ENCODE measurements at places on chromosomes 2 and 18.

GRCh38 chr18:46429649-46430224 is 227.3 kb downstream of the LOXHD1 start:
- DNase-seq: no peak

DNA sequence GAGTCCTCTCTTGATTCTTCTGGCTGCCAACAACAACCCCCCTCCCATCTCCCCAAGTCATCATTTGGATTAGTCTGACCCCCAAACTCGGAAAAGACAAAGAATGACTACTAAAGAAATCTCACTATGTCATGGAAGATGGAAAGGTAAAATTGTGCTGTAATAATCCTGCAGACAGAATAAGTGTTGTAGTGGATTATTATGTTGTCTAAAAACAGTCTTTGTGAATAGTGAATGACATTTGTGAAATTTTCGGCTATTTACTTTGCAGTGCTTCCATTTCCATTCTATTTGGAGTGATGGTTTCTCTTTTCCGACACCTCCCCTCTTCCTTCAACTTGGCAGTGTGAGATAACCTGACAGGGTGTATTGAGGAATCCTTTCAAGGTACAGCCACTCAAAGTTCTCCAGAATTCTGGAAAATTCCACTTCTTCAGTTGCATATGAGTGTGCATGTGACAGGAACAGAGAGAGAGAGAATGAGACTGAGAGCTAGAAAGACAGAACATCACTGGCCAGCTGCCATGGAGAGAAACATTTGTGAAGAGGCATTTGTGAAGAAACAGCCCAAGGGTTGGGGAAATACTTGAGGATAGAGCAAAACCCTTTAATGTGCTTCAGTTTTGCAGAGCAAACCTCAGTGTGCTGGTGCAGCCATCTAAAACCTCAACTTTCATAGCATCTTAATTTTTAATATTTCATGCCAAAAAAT is 141.9 kb upstream of the DLX2 start:
- no peak for DNase-seq

DNA sequence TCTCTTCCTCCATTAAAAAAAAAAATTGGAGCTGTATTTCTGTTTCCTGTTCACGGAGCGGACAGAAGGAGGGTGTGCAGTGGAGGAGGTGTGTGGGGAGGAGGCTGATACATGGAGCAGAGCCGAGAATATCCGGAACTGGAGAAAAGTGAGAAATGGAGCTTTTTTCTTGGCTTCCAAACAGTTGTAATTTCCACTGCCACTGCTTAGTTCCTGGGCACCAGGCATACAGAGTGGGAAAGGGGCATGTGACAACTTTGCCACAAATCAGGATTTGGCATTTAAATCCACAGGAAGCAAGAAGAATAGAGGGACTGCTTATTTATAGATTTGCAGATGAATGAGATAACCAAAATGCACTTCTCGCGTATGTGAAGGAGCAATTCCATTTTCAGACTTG is 71.2 kb downstream of the BCL11A start:
- DNase-seq: no peak

DNA sequence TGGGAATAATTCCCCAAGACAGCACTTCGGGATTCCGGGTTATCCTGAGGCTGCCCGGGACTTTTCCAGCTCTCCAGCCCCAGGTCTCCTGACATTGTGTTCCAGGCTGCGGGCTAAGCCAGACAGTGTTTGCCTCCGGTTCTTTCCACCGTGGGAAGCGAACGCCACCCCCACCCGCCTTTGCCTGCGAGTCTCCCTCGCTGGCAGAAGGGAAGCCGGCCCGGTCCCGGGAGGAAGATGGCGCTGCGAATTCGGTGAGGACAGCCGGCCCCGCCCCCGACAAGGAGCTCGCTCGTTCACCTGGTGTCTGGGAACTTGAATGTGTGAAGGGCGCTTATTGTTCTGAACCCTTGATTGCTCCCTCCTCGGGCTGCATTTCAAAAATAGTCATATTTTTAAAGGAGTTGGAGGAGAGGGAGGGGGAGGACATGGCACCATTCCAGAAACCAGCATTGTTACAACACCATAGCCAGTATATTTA is 2.9 kb downstream of the LRATD1 start:
- no peak for DNase-seq

GRCh38 chr2:161273038-161273760 is 35.0 kb upstream of the PSMD14 start:
- no peak for DNase-seq

- DNase-seq: no peak
Observed at GRCh38 chr2:54194761-54195750, 61.0 kb downstream of the TSPYL6 start.

GRCh38 chr18:8847900-8848299 is 142.5 kb downstream of the MTCL1 start:
- no peak for DNase-seq

- no peak for DNase-seq
Observed at GRCh38 chr18:45566025-45566740, 49.1 kb upstream of the SLC14A2 start.

DNA sequence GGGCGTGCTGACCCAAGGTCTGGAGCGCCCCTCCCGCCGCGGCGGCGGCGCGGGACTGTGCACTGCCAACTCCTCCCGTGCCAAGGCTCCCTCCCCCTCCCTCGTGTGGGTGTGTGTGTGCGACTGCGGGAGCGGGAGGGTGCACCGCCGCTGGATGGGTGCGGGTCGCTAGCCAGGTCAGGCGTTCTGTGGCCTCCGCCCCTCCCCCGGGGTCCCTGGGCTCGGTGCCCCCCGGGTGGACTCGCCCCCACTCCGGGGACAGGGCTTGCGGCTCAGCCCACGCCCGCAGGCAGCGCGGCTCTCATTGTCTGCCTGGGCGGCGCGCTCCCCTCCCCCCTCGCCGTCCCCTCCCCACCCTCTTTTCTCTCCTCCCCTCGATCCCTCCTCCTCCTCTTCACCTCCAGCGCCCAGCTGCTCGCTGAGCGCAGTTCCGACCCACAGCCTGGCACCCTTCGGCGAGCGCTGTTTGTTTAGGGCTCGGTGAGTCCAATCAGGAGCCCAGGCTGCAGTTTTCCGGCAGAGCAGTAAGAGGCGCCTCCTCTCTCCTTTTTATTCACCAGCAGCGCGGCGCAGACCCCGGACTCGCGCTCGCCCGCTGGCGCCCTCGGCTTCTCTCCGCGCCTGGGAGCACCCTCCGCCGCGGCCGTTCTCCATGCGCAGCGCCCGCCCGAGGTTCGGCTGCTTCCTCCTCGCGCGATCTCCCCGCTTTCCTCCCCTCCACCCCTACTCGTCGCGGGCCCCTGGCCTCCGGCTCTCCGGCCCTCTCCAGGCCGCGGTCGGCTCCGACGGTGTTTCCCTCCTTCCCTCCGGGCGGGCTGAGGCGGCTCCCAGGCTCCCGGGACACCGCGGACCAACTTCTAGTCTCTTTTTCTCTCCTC is at the start of gene GATA6:
Gene GATA6, plus strand, starts transcription at position 579 of the 878 bp plus-strand sequence. CDS start 1,556 bp downstream, outside the sequence.
- DNase-seq: no peak

GRCh38 chr2:96089356-96090195 is 26.8 kb downstream of the ADRA2B start:
- no peak for DNase-seq

GRCh38 chr18:54506516-54507261 is 84.4 kb upstream of the DYNAP start:
- no peak for DNase-seq

DNA sequence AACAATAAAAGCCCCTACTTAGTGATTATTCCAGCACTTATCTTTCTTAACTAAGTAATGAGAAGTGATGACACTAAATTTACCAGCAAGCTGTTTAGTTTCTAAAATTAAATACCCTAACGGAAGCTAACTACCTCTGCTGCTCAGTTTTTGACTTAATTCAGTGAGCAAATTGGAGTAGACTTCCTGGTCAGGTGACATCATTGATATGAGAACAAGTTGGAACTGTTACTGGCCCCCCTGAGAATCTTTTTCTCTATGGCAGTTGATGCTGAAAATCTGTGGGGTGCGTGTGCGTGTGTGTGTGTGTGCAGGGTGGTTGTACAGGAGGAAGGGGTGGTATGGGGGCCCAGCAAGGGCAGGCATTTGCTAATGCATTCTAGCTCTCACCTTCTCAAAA is 35.5 kb upstream of the BMP10 start:
- no peak for DNase-seq

- DNase-seq: no peak
Observed at GRCh38 chr18:79962311-79962710, 2.1 kb upstream of the HSBP1L1 start.

- no peak for DNase-seq
Observed at GRCh38 chr2:220455351-220455990, 828.0 kb downstream of the SLC4A3 start.

DNA sequence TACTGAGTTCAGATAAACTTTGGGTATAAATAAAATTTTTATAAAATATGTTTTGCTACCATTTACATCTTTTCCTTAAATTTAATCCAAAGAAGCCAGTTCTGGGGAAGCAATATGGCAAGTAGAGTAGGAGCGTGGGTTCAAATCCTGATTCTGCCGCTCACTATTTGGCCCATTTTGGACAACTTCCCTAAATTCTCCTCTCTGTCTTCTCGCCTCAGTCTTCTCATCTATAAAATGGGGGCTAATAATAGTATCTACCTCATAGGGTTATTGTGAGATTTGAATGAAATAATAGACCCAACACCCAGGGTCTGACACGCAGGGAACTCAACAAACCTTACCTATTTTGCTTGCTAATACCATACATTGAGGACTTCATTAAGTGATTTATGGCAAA is 59.7 kb downstream of the ACTR2 start:
- DNase-seq: no peak

DNA sequence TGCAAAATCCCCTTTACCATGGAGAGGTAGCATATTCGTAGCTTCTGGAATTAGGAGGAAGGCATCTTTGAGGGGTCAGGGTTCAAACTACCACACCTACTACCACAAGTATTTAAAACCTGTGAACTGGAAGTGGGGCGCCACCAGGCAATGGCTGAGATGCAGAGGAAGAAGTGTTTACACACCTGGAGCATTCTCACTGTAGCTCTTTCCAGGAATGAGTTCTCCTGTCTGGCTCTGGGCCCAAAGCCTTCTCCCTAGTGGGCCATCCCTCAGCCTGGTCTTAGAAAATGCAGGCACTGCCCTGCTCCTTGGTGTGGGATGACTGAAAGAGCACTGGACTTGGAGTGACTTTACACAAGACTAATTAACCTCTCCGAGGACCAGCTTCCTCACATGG is 30.7 kb upstream of the FOXI3 start:
- DNase-seq: no peak

All from stimulated activated CD8-positive, alpha-beta memory T cell treated with anti-CD3 and anti-CD28 coated beads, Interleukin-7, amount 100 ng/mL, for 1 hour (primary cell).